Activated CD4-positive, alpha-beta T cell treated with anti-CD3 and anti-CD28 coated beads, Interleukin-2, amount 50 U/mL, for 16 hours (primary cell): ENCODE measurements at places on chromosomes 3 and 15.

DNA sequence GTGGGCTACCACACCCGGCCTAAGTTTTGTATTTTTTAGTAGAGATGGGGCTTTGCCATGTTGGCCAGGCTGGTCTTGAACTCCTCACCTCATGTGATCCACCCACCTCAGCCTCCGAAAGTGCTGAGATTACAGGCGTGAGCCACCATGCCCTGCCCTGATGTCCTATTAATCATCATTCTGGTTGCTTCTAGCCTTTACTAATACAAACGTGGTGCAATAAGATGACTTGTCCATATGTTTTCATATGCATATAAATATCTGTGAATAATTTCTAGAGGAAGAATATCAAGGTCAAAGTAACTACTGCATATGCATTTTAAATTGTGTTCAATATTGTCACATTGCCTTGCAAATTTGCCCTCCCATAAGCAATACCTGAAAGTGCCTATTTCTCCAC, 25.5 kb upstream of the PDHB start:
- DNase-seq = no peak

GRCh38 chr3:30747771-30748281, 141.4 kb downstream of the TGFBR2 start:
- peak; percentile 20 for DNase-seq

DNA sequence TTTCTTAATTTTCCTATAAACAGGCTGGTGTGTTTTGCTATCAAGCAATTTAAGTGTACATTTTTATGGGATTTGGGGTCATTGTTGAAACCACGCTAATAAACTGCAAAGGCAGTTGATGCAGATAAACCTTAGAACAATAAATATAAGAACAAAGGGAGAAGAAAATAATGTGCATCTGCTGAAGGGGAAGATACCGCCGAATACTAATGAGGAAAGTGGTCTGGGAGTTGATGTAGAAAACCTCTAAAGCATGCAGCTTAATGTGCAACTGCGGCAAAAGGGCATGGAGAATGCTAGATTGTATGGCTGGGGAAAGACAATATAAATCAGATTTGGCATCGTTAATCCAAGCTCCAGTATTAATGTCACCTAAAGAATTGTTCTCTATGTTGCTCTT, 29.8 kb upstream of the CHL1 start:
- no peak for DNase-seq

DNA sequence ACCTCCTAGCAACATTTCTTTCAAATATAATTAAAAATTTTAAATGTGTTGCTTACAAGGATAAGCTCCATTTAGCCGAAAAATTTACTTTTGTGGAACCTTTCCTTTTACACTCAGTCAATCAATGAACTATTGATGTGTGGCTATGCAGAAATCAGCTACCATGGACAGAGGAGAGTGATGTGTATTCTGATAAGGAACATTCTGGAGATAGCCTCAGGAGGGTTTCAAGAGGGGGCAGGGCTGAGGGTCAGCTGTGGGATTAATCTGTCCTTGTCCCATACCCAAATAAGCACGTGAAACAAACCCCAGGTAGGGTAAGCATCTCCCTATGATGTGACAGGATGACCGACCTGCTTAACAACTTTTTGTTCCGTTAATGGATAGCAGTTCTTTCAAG, 192.6 kb upstream of the PROK2 start:
- DNase-seq = no peak

GRCh38 chr3:170044795-170045244, 7.0 kb downstream of the GPR160 start:
- DNase-seq = no peak

- peak; percentile 51 for DNase-seq
Measured at GRCh38 chr15:78638658-78639314, 2.2 kb downstream of the CHRNB4 start.

DNA sequence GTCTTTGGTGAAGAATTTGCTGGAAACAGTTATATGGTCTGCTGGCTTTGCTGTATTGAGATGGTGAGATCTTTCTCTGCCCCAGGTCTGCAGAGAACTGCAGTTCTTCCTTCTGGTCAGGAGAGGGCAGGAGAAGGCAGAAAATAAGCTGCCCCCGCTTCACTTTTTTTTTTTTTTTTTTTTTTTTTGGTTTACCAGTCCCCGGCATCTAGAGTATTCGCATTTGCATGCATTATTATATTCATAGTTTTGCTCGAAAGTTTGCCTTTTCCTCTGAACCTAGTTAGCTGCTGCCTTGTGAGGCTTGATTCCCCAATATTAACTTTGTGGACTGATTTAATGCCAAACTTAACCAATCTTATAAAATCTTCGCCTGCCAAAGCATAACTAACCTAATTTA, 10.6 kb upstream of the PARL start:
- DNase-seq = peak; percentile 61

DNA sequence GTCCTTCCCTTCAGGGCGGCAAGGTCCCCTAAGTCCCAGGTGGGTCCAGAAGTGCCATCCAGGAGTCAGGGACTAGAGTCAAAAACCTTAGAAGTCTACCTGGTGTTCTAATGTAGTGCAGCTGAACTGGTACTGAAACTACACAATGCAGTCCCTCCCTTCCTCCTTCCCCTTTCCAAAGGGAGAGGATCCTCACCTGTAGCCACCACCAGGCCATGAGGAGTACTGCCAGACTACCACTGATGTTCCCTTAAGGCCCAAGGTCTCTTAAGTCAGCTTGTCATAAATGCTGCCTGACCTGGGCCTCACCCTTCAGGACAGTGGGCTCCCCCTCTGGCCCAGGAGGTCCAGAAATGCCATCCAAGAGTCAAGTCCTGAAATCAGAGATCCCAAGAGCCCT, 98.9 kb downstream of the ULK4 start:
- DNase-seq = no peak

DNA sequence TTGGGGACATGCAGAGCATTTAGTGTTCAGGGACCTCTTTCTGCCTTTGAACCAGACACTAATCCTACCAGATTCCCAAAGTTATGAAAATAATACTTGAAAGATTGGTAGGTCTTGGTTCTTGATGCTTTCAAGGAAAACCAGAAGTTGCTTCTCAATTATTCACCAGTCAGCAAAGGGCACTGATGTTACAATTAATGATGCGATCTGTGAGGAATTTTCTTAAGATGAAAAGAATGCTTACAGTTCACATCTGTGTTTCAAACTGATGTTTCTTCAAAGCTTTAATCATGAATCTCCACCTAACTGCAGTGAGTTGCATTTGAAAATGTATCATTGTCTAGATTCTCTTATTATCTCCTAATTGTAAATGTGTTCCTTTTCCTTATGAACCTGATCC, 161.0 kb downstream of the NAALADL2 start:
- DNase-seq = no peak

DNA sequence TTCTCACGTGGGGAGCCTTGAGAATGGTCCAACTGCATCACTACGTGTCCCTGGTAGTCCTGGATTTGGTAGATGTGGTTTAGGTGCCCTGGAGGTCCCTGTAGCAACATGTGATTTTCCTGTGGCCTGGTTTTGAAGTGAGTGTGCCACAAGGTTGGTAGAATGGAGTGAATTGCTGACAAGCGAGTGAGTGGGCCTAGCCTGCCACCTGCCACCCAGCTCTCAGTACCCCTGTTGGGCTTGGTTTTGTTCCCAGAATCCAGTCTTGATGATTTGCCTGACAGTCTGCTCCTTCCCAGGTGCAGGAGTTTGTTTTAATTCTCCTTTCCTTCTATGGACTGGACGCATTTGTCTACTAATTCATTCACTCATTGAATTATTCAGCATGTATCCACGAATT, 19.4 kb downstream of the RPLP1 start:
- no peak for DNase-seq

DNA sequence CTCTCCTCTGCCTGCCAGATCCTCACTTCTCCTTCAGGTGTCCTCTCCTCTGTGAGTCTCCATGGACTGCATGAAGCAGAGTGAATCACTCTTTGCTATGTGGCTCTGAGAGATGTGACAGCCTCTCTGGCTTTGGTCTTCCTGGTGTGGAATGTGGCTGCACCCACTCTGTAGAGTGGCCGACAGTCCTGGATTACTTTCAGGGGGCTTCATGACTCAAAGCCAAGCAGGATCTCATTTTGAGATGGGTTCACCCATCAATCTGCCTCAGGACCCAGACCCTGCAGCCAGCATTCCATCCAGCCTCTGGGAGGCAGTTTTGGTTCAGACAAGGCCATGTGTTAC, 221.9 kb upstream of the LYSMD4 start:
- DNase-seq = no peak

DNA sequence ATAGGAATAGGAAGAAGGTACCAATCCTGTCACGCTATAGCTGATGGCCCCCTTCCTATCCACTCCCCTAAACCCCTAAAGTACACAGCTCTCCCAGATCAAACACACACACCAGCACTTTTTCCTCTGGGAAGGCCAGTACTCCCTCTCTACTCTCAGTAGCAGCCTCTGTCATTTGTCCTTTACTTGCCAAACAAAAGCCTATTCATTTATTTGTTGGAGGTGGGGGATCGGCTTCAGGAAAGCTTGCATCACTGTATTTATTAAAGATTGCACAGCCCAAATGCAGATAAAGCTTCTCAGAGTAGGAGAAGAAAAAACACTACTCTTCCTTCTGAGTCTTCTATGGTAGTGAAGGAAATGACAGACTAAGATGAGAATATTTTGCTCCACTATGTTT, 429.7 kb upstream of the RASGRP1 start:
- no peak for DNase-seq

DNA sequence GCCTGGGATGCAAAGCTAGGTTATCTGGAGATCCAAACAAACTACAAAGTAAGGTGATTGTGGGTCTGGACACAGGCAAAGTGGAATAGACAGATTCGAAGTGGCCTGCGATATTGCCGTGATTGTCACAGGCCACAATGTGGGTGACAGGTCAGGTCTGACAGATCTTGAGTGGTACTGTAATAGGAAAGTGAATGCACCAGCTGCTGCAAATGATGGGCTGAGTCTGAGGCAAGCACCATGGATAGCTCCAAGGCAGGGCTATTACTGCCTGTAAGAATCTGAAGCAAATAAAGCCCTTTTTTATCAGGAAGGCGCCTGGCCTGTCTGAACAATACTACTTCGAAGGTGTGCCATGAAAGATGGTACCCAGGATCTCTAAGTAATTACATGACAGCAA, 10.0 kb downstream of the ARMC8 start:
- DNase-seq = no peak

GRCh38 chr15:80325206-80325605, 73.2 kb upstream of the CTXND1 start:
- DNase-seq = no peak

GRCh38 chr15:45431511-45431910, 53.2 kb upstream of the GATM start:
- DNase-seq = no peak

DNA sequence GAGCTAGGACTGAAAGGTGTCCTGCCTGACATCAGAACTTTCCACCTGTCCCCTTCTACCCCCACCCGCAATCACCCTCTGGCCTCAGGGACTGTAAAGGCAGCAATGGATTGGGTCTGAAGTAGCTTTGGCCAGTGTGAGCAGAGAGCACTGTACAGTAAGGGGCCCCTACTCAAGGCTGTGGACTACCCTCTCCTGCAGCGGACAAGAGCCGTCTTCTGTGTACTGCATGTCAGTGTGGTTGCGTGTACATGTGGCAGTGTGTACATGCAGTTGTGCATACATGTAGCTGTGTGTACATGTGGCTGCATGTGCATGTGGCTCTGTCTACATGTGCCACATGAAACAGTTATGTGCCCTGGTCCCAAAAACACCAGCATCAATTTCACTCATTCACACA, 205.9 kb upstream of the LINGO1 start:
- DNase-seq = no peak

DNA sequence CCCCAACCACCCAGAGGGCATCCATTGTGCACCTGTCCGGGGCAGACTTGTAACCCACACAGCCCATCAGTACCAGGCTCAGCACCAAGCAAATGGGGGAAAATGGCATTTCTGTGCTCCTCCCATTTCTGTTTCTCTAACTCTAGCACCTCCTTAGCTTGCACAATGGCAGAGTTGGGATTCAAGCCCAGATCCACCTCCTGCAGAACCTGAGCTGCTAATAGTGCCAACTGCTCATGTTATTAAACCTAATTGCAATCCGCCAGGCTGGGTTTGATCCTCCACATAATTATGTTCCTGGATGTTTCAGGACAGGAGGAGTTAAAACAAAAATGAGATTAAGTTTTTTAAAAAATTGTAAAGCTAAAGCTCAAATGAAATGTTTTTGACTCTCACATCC, 235.0 kb downstream of the OCA2 start:
- DNase-seq = no peak

- DNase-seq = no peak
Measured at GRCh38 chr15:46232471-46232870, 597.6 kb downstream of the SQOR start.

DNA sequence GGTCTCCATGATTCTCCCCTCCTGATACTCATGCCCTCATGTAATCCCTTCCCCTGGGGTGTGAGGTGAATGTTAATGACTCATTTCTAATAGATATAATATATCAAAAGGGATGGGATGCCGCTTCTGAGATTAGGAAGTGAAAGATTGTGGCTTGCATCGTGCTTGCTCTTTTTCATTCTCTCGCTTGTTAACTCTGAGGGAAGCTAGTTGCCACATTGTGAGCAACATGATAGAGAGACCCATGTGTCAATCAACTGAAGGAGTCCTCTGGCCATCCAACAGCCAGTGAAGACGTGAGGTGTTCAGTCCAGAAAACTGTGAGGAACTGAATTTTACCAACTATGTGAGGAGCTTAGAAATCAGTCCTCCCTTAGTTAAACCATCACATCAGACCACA, 28.9 kb upstream of the DRD3 start:
- DNase-seq = no peak

GRCh38 chr3:194287977-194288706, 63.0 kb downstream of the CPN2 start:
- no peak for DNase-seq

- DNase-seq = peak; percentile 50
Measured at GRCh38 chr3:168094877-168095610, 680 bp downstream of the GOLIM4 start.

DNA sequence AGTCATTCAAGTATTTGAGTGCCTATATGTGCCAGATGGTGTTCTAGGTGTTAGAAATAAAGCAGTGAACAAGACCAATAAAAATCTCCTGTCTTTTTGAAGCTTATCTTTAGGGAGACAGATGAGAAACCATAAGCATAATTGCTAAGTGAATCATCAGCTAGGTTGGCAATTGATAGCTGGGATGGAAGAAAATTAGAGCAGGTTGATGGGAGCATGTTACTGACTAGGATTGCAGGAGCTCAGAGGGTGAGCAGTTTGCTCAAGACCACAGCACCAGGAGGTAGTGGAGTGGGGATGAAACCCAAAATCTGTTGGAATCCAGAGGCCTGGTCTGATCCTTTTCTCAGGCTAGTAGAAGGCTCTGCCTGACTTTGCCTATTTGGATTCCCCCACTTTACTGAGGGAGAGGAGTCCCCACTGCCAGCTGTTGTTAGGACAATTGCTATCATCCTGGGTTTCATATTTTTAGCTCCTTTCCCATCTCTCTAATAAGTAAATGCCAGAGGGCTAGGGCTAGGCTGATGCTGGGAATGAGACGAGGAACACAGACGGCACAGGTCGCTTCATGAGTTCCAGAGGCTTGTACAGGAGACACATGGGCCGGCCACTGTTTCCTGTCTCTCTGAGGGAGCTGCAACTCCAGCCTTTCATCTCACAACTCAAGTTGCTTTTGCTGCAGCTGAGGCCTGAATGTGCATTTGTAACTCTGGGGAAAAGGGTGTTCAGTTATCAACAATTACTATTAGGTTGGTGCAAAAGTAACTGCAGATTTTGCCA, 102.9 kb downstream of the CACNA1D start:
- DNase-seq = no peak
